ENCODE measurements at places on chromosomes 1 and 21. TPM values are rescaled to one million over a fixed set of nuclear protein-coding genes. Genes with fewer than 3 reads are reported as not detected.

Gene CELA2B
- not detected for total RNA-seq

Gene OR2T33
- total RNA-seq, result not detected

Gene UBE2J2
- 59.3 TPM for total RNA-seq

Gene PLA2G2D
- not detected for total RNA-seq

Gene SH2D1B
- total RNA-seq, result not detected

Gene FOXD2
- 0.07 TPM for total RNA-seq

Gene PTCH2
- total RNA-seq, result 0.04 TPM

Gene KIF26B
- 2.3 TPM for total RNA-seq

Gene PODN
- total RNA-seq, result not detected

Gene SELL
- total RNA-seq, result not detected

Gene TRIM45
- total RNA-seq, result not detected

Gene PRKAA2
- not detected for total RNA-seq

Gene CFHR2
- not detected for total RNA-seq

Gene NIPAL3
- total RNA-seq, result 22.7 TPM

Measured in Karpas-422 (cell line).